ENCODE measurements at places on chromosomes 11 and 22. TPM values are rescaled to one million over a fixed set of nuclear protein-coding genes. Genes with fewer than 3 reads are reported as not detected.

IRAG1 gene
- total RNA-seq: 66.0 TPM

TBX10 gene
- not detected for total RNA-seq

SAA1 gene
- total RNA-seq: 0.43 TPM

APOL1 gene
- 12.9 TPM for total RNA-seq

RTN4R gene
- 1.3 TPM for total RNA-seq

OTOG gene
- not detected for total RNA-seq
